ENCODE measurements at places on chromosomes 2 and 18. TPM values are rescaled to one million over a fixed set of nuclear protein-coding genes. Genes with fewer than 3 reads are reported as not detected.
A peak's percentile ranks its signal among the peaks of the same experiment; 100 is the strongest.

DNA sequence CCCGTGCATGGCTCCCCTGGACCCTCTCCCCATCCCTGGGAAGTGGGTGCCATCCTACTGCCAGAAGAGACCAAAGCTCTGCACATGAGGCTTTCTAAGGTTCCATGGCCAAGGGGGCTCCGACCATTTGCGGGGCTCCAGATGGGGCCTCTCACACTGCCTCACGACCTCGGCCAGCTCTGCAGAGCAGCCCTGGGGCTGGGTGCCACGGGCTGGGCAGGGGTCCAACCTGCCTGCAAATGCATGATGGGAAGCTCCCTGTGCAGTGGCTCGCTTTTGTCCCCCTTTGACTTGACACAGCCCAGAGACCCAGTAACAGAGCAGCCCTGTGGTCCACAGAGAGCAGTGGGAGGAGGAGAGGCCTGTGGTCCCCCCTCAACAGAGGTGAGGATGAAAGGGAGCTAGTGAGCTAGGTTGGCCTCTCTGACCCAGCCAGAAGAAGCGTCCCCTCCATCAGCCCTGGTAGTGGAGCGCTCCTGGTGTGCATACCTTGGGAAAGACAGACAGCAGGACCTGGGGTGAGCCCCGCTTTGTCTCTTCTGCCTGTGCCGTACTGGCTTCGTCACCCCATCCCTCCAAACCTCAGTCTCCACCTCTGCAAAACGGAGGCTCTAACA lies 174.1 kb downstream of the DDX1 start:
- no peaks in the 10 kb centered on the region for H3K4me1 ChIP-seq
- no peaks in the 10 kb centered on the region for H3K27me3 ChIP-seq
- H3K36me3 ChIP-seq: no peaks in the 10 kb centered on the region
- no peak overlapping the region for H3K4me3 ChIP-seq
- H3K27ac ChIP-seq: no peak overlapping the region

- no peaks in the 10 kb centered on the region for H3K4me1 ChIP-seq
- no peak for DNase-seq
- H3K27ac ChIP-seq: no peak overlapping the region
- H3K36me3 ChIP-seq: no peaks in the 10 kb centered on the region
- H3K27me3 ChIP-seq: no peaks in the 10 kb centered on the region
These were observed 189.9 kb upstream of the NDUFV2 start for GRCh38 chr18:8912348-8913326.

- no peak overlapping the region for H3K27ac ChIP-seq
- H3K36me3 ChIP-seq: no peaks in the 10 kb centered on the region
- no peaks in the 10 kb centered on the region for H3K27me3 ChIP-seq
- no peak overlapping the region for H3K4me3 ChIP-seq
- no peaks in the 10 kb centered on the region for H3K4me1 ChIP-seq
- no peak for DNase-seq
These were observed 108.2 kb downstream of the BAZ2B start for GRCh38 chr2:159508140-159508539.

DNA sequence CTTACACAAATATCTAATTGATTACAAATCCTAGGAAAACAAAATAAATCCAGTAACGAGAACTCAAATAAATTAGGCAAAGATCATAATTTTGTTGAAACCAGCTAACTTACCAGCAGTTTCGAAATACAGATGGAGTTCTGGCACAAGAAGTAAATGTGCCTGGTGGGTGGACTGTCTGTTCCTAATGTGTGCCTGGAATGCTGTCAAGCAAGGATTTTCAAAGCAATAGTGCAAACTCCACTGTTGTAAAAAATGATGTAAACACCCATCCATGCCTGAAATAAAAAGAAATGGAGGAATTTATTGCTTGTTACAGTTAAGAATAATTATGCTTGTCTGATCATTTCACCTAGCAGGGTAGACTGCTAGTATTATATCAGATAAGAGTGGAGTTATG lies 423.9 kb upstream of the MAP2 start:
- H3K4me3 ChIP-seq: no peak overlapping the region
- no peaks in the 10 kb centered on the region for H3K36me3 ChIP-seq
- DNase-seq: no peak
- no peaks in the 10 kb centered on the region for H3K27me3 ChIP-seq
- H3K4me1 ChIP-seq: no peaks in the 10 kb centered on the region
- H3K27ac ChIP-seq: no peak overlapping the region

DNA sequence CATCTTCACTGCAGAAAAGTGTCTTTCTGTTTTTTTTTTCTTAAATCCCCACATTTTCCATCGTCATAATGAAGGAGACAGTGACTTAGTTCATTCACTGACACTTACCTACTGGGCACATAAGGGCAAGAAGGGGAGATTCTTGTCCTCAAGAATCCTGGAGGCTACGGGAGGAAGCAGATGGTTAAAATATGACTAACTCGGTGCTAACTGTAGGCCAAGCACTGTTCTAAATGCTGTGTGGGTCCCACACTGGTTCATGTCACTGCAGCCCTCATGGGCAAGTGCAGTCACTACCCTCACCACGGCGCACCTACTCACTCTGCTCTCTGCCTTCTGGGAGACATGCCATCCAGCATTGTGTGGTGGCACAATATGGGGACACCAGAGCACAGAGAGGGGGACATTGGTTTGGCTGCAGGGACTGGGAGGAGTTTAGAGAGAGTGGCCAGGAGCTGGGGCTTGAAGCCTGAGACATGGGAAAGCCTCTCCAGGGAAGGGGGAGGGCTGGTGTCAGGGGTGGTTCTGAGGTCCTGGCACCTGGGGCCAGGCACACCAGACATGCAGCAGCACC lies 305.2 kb downstream of the MYCN start:
- DNase-seq: no peak
- H3K27ac ChIP-seq: no peak overlapping the region
- no peaks in the 10 kb centered on the region for H3K4me1 ChIP-seq
- no peaks in the 10 kb centered on the region for H3K27me3 ChIP-seq

MYOM1 gene
- total RNA-seq: 63.8 TPM

GRCh38 chr2:229920011-229920641 lies 1.7 kb downstream of the TRIP12 start:
- no peak for DNase-seq
- H3K4me1 ChIP-seq: no peaks in the 10 kb centered on the region
- H3K36me3 ChIP-seq: no peaks in the 10 kb centered on the region
- H3K27ac ChIP-seq: peak overlapping the region; percentile 32
- H3K4me3 ChIP-seq: peak overlapping the region; percentile 87

DNA sequence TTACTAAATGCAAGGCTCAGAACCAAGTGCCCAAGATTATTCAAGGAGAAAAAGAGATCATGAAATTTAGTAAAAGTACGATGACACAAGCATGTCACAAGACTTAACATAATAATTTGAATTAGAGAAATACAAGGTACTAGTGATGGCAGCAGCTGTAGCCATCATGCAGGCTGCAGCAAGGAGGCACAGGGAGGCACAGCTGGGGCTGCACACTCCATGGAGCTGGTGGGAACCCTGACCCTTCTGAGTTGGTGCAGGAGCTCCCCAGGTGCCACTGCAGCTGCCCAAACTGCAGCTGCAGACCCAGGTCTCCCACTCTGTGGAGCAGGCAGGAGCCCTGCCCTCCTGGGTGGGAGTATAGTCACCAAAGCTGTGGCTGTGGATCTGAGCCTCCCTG lies 46.0 kb downstream of the COL3A1 start:
- no peaks in the 10 kb centered on the region for H3K36me3 ChIP-seq
- no peak overlapping the region for H3K27ac ChIP-seq
- no peak overlapping the region for H3K4me3 ChIP-seq
- H3K4me1 ChIP-seq: peaks cover 11% of the 10 kb centered on the region
- no peaks in the 10 kb centered on the region for H3K27me3 ChIP-seq
- no peak for DNase-seq

DNA sequence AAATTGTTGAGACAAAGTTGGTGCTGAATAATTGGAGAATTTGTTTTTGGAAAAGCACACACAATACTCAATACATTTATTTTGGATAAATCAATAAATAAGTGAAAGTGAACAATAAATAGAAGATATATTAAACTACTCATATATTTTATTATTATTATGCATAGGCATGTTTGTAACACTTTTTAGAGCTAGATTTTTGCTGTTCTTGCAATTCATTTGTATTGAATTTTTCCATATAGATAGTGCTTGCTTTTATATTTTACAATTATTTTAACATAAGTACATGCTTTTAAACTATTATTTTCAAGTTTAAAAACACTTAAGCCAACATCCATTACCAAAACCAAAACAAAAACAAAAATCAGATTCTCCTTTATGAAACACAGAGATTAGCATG lies 43.9 kb downstream of the BAZ2B start:
- no peaks in the 10 kb centered on the region for H3K27me3 ChIP-seq
- H3K36me3 ChIP-seq: no peaks in the 10 kb centered on the region
- DNase-seq: no peak
- no peak overlapping the region for H3K27ac ChIP-seq

ZNF804A gene
- total RNA-seq: 0.23 TPM

DNA sequence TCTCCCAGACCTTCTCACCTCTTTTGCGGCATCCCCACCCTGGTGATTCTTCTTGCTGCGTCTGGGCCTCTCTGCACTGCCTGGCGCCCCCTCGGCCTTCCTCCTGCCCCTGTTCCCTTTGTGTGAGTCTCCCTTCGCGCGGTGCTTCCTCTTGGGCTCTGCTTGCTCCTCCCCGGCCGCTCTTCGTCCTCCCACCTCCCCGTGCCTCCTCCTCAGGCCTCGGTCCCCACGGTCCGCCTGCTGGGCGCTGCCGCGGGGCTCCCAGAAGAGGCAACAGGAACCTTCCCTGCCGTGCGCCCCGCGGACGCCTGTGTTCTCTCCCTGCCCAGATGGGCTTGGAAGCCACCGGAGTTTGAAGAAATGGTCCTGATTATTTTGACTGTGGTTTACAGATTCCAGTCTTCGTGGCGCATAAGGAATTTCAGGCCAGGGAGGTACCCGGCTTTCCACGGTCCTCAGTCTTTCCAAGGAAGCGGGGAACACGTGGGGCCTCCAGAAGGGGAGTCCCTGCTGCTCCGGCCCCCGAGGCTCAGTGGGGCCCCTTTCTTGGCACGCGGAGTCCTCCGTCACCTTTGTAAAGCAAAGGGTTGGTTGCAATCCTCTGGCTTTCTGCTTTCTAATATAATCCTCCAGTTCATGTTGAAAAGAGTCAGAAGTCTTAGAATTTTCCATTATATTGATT lies 13.1 kb downstream of the RNU2-63P start:
- H3K36me3 ChIP-seq: no peaks in the 10 kb centered on the region
- no peak for DNase-seq
- H3K27me3 ChIP-seq: no peaks in the 10 kb centered on the region
- no peak overlapping the region for H3K4me3 ChIP-seq
- no peaks in the 10 kb centered on the region for H3K4me1 ChIP-seq
- H3K27ac ChIP-seq: no peak overlapping the region

MOCOS gene
- 4.4 TPM for total RNA-seq

DNA sequence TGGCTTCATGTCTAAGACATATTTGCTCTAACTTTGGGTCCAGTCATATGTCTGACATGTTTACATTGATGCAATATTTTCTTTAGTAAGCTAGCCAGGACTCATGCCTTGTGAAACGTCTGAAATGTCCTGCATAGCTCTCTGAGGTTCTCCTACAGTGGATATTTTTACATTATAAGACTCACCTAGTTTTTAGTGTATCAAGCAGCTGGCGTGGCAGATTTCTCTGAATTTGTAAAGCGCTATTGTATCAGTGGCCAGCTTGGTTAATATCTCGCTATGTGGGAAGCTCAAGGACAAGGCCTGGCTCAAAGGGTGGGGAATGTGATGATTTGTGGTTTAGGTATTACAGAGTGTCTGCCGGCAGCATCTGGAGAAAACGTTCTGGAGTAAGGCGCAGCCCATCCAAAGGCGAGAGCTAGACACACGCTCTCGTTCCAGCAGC lies 164.3 kb downstream of the LTBP1 start:
- H3K36me3 ChIP-seq: peaks cover 1% of the 10 kb centered on the region
- no peaks in the 10 kb centered on the region for H3K27me3 ChIP-seq
- no peak overlapping the region for H3K4me3 ChIP-seq
- no peak overlapping the region for H3K27ac ChIP-seq
- H3K4me1 ChIP-seq: peaks cover 3% of the 10 kb centered on the region

GPR45 gene
- not detected for total RNA-seq

DNA sequence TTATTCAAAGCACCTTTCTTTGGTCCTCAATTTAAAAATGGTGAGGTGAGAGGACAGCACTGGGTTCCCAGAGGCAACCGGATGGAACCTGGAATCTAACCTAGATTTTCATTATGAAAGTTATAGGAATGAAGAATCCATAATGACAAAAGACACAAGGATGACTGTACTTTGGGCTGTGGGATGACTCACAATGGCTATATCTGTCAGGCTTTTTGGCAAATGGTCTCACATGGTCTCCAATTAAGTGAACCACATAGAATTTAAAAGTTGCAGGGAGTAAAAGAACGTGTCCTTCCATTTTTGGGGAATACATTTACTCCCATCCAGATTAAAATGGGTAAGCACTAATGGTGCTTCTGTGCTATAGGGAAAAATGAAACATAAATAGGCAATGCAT lies 31.8 kb upstream of the LYPD1 start:
- H3K4me1 ChIP-seq: no peaks in the 10 kb centered on the region
- H3K4me3 ChIP-seq: no peak overlapping the region
- peaks cover 1% of the 10 kb centered on the region for H3K27me3 ChIP-seq
- DNase-seq: no peak
- no peak overlapping the region for H3K27ac ChIP-seq
- no peaks in the 10 kb centered on the region for H3K36me3 ChIP-seq

DNA sequence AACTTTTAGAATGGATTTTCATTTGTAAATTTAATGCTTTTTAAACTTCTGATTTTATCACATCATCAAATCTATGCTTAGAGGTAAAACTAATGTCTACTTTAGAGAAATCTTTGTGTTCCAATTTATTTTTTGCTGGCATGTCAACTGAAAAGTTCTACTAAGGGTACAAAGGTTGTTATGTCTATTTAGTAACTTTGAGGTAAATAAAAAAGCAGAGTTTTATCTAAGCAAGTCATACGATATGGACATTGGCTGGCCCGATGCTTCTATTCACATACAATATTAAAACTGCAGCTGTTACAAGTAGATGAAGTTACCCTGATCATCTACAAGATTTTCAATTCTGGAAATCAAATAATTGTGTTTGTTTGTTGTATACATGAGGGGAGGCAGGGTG lies 1575.1 kb downstream of the LRP1B start:
- no peak overlapping the region for H3K4me3 ChIP-seq
- no peaks in the 10 kb centered on the region for H3K36me3 ChIP-seq
- no peak for DNase-seq
- no peaks in the 10 kb centered on the region for H3K27me3 ChIP-seq
- H3K27ac ChIP-seq: no peak overlapping the region

DNA sequence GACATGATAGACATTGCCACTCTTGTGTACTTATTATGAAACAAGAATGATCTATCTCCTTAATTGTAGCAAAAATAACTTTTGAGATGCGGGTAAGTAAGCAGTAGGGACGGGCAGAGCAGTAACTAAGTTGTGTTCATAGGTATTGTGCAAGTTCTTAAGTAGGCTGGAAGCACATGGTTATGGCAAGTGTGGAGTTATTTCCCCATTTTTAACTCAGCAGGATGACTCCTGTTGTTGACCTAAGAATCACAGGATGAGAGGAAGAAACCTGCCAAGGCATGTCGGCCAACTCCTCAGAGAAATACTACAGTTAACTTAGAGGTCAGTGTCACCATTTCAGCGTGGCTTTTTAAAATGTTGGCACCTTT lies 51.1 kb upstream of the FN1 start:
- H3K27ac ChIP-seq: no peak overlapping the region
- no peak for DNase-seq
- no peak overlapping the region for H3K4me3 ChIP-seq
- no peaks in the 10 kb centered on the region for H3K4me1 ChIP-seq

ENOSF1 gene
- total RNA-seq: 88.3 TPM

All from aorta (tissue), 5 donors.